Esophagus mucosa (tissue), 1 donor: ENCODE measurements at places on chromosomes 5 and 9.

DNA sequence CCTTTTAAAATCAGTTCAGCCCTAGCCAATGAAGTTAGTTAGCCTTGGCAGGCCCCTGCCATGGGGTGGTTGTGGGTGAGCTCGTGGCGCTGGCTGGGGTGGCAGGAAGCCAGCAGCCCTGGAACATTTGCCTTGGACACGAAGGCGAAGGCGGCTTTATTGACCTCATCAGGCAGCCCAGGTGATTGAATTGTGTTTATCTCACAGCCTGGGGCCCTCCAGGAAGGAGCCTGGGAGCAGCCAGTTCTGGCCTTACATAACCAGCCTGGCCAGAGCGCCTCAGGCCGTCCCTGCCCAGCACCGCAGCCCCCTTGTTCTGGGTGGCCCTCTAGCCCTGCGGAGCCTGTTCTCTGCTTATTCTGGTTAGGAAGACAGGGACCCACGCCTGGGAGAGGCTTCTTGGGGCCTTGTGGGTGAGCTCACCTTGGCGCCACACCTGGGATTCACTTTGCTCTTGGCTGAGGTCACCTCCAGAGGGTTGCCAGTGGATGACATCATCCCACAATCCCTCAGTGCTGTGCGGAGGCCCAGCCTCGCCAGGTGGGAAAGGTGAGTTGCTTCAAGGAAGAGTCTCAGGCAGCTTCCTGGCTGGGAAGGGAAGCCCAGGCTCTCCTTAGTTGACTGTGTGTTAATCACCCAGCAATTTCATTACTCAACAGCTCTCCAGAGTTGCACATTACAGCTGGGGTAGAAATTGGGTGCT, 54.4 kb upstream of the RPL26L1 start:
- ATAC-seq, result peak; percentile 91

DNA sequence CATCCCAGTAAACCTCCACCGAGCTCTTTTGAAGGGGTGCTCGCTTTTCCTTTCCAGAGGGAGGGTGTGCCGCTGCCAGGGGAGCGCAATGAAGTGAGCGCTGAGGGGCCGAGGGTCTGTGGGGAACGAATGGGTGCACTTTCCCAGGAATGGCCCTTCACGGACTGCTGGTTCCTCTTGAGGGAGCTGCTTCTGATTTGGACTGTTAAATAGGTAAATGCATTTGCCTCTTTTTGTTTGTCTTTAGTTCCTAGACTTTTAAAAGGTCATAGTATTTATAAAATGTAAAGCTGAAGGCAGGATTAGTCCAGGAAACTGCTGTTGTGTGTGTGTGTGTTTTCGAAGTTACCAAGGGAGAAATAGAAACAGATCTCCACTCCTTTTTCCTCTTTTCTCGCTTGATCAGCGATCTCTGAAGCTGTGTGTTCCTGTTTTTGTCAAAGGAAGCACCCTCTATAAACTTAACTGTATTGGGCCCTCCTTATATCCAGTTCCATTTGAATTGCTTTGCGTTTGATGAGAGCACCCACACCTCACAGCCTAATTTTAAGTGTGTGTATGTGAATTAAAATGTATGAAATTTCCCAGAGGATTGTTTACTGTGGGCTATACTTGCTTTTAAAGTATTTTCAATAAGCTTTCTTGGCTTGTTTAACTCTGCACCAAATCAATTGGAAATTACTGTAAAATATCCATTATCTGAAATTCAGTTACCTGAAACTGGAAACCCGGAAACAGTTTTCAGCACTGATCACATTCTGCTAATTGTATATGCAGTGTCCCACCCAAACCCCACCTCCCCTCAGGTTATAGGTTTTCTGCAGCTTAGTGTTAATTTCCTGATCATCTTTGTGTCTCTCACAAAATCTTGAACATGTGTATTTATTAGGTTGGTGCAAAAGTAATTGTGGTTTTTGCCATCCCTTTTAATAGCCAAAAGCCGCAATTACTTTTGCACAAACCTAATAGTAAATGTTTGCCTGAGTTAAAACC, 966 bp downstream of the SNX2 start:
- ATAC-seq, result no peak

- no peak for ATAC-seq
Observed at GRCh38 chr9:1047591-1048230, 2.4 kb upstream of the DMRT2 start.

GRCh38 chr5:67496051-67496450, 299.5 kb upstream of the CD180 start:
- ATAC-seq, result no peak

DNA sequence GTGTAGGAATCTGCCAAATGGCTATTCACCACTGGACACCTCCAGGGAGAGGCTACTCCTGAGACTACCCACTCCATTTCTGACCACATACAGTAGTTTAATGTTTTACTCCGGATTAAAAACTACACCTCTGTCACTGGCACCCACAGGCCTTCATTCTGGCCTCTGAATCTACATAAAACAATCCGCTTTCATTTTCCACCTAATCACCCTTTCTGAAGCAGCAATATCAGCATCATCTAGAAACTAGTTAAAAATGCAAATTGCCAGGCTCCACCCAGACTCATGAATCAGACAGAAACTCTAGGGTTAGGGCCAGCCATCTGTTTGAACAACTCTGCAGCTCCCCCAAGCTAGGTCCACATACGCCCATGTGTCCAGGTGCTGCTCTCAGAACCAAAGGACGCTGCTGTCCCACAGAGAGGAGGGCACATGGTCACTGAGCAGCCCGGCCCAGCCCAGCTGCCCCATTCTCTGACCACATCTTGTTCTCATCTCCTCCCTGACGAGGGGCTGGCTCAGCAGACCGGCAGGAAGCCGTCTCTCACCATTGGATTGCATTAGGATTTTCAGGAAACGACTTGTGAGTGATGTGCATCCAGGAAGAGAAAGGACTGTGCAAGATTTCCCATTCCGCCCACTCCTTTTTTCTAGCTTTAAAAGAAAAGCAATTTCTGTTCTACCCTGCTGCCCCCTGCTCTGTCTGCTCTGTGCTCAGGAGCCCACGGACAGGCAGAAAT, 34.7 kb downstream of the ADAM19 start:
- ATAC-seq, result peak; percentile 57

GRCh38 chr9:22159586-22159985, 150.5 kb upstream of the CDKN2B start:
- ATAC-seq, result no peak

GRCh38 chr9:35923927-35924763, 14.9 kb downstream of the SPAAR start:
- peak; percentile 68 for ATAC-seq
